Stimulated activated CD4-positive, alpha-beta T cell treated with anti-CD3 and anti-CD28 coated beads, Interleukin-2, amount 100 ng/mL, for 24 hours (primary cell): ENCODE measurements at places on chromosomes 4 and X.

GRCh38 chr4:185221491-185221890 lies 12.1 kb downstream of the SNX25 start:
- no peak for DNase-seq

GRCh38 chr4:182492423-182492822 lies 249.2 kb downstream of the TENM3 start:
- DNase-seq, result no peak

GRCh38 chrX:141903400-141904155 lies at the start of gene MAGEC1:
Gene MAGEC1 (plus strand): TSS chrX:141903894. CDS start chrX:141905073, 1,179 bp downstream.
- DNase-seq, result no peak

DNA sequence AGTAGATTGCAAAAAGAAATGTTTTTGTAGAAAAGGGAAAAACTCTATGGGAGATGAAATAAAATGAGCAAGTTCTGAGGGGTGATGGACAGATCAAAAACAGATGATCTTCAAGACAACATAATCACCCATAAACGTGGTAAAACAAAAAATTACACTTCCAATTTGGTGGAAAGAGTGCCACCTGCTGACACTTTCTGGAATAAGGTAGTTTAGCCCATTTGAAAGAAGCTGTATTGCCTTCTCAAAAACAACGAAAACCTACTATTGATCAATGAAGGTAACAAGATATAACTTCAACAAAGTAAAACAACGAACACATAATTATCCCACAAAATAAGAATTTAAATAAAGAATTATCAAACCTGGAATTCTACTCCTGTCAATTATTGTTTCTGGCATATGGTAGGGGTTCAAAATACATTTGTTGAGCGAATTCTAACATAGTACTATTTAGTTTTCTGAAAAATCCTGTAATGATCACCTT lies 2.5 kb downstream of the COQ2 start:
- DNase-seq, result peak; percentile 42

DNA sequence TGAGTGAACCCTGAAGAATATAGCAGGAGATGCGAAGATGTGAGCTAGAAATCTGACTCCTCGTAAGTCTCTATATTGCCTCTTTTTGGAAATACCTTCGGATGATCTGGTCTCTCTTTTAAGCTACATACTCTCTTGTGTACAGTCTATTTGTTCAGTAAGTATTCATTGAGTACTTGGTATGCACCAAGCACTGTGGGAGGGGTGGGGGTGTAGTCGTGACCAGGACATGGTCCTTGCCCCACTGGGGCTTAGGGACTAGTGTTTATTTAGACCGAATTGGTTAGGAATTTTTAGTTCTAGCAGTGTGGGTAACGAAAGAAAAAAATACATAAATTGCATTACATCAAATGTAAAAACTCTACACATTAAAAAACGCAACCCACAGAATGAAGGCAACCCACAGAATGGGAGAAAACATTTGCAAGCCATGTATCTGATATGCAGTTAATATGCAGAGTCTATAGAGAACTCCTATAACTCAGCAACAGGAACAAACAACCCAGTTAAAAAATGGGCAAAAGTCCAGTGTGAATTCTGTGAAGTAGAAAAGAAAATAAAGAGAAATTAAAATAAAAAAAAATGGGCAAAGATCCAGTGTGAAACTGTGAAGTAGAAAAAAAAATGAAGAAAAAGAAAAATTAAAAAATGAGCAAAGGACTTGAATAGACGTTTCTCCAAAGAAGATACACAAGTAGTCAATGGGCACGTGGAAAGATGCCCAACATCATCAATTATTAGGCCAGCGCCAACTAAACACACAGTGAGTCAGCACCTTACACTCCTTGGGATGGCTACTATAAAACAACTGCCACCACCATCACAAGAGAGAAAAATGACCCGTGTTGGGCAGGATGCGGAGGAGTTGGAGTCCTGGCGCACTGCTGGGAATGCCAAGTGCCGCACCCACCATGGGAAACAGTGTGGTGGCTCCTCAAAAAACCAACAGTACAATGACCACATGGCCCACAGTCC lies 43.8 kb downstream of the RGS12 start:
- no peak for DNase-seq

GRCh38 chrX:25872786-25873185 lies 265.4 kb upstream of the MAGEB18 start:
- DNase-seq, result no peak

DNA sequence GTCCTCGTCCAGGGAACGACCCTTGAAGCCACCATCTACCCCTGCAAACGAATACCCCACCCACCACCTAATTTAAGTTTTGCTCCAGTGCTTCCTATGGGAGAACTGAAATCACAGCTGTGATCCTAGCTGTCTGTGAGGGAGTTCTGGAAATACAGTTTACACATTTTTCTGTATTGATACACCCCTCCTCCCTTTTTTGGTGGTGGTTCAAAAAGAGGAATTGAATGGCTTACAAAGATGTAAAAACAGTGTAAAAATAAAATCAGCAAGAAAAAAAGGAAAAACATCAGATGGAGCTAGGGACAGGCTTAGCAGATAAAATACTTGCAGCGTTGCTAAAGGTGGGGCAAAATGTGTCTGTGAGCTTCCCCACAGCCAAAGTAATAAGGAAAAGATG lies 86.6 kb downstream of the SORCS2 start:
- no peak for DNase-seq

DNA sequence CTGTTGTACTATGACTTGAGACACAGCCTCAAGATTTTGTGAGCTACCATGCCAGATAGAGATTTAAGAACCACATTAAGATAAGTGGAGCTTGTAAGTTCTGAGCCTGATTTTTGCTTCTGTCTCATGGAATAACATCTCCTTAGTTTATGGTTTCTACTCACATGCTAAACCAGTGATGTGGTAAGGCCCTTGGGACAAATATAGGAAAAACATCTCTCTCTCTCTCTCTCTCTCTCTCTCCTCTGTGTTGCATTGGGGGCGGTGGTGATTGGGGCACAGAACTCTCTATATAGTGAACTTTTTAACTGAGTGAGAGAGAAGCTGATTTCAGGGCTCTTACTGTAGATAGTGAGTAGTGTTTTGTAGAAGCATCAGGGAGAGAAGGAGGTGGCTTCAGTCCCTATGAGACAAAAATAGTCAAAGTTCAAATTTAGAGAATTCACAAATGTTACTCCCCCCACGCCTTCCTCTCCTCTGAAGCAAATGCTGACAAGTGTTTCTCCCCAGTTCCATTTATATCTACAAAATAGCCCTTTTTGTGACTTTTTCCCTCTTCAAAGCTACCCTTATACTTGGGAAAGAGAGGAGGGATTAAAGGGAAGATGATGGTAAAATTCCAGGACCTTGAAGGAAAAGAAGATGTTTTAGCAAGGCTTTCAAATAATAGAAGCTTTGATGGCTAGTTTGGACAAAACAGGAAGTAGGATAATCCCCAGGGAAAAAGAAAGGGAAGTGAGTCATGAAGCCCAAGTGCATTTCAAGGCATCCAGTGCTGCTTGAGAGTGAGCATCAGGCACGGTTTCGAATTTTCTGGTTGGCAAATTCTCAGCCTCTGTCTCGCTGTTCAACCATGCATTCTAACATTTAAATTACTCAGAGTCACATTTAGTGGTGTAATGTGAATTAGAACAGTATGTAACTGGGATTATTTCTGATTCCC lies 134.3 kb upstream of the AP1S2 start:
- DNase-seq, result no peak

- no peak for DNase-seq
These were observed 243.8 kb upstream of the JADE1 start for GRCh38 chr4:128565565-128566186.

DNA sequence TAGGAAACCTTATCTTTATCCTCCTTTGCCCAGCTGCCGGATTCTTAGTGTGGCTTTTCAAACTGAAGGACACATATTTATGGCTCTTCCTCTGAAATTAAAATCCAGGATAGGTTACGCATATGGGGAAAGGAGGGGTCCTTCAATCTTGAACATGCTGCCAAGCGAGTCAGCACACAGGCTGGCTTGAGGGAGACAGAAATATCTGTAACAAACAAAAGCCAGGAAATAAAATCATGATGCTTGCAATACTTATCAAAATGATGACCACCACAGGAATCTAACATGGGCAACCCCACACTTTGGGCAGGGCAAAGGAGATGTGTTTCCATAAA lies 196.4 kb upstream of the LDB2 start:
- no peak for DNase-seq

DNA sequence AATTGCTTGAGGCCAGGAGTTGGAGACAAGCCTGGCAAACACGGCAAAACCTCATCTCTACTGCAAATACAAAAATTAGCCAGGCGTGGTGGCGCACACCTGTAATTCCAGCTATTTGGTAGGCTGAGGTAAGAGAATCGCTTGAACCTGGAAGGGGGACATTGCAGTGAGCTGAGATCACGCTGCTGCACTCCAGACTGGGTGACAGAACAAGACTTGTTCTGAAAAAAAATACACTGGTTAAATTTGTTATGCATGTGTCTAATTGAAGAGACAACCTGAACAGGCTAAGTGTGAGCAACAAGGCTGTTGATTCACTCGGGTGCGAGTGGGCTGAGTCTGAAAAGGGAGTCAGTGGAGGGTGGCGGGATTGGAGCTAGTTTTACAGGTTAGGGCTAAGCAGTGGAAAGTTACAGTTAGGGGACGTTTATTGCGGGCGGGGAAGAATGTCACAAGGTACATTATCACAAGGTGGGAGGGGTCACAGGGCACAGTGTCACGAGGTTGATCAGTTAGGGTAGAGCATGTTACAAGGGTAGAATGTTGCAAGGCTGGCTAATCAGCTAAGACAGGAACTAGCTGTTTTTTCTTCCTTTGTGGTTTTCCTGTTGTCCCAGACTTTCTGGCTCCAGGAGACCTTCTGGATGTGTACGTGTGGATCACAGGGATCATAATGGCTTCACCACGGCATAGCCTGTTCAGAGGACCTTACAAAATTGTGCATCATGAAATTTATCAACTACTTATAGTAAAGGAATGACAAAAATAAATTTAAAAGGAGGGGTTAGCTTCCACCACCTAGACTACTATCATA lies 115.8 kb downstream of the NAA11 start:
- no peak for DNase-seq

DNA sequence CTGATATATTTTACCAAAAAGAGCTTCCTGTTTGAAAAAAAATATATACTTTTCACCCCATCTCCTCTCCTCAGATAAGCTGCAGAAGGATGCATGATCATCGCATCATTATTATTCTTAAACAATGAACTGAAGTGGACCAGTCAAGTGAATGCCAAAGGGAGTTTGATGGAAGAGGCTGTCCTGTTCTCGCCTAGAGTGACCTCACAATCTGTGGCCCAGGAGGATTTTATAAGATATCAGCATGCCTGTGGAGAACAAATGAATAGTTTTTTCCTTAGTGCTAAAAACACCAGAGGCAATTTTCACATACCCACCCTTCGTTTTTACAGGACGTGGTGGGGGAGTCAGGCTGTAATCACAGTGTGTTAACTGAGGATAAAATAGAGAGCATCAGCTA lies 112.7 kb downstream of the USP46 start:
- no peak for DNase-seq

- DNase-seq, result no peak
These were observed 107.5 kb downstream of the STK32B start for GRCh38 chr4:5158825-5159224.

DNA sequence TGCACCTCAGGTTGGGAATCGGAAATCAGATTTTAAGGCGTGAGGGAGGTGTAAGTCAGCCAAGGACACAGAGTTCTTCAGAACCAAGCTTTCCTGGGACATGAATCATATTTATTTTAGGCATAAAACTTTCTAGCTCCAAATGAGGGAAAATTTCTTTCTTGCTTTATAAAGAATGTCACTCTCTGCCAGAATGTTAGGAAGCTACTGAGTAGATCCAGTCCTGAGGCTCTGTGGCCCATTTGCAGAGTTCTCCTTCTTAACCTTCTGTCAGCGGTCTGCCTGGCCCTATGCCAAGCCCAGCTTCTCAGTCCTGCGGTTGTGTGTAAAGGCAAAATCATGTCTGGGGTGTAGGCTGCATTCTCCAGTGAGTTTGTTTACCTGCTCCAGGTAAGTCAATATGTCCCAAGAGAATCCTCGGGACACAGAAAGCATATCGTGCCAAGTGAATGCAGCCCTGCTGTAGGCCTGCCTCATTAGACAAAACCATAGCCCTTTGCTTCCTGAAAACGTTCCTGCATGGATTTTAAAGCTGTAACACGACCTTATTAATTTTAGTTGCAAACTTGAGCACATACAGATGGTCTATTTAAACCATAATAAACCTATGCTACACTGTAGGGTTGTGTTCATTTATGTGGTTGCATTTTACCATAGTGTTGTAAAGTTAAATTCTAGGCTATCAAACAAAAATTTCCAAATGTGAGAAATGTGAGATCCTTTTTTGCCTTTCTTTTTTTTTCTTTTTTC lies 29.2 kb upstream of the CCNI start:
- DNase-seq, result no peak

- no peak for DNase-seq
These were observed 55.1 kb downstream of the CLCN5 start for GRCh38 chrX:49977319-49978090.

GRCh38 chrX:13418126-13419097 lies 98.6 kb upstream of the ATXN3L start:
- no peak for DNase-seq

- DNase-seq, result no peak
These were observed 189.4 kb downstream of the MAB21L2 start for GRCh38 chr4:150771382-150771781.

- DNase-seq, result no peak
These were observed 3.3 kb upstream of the FGA start for GRCh38 chr4:154593868-154594267.

DNA sequence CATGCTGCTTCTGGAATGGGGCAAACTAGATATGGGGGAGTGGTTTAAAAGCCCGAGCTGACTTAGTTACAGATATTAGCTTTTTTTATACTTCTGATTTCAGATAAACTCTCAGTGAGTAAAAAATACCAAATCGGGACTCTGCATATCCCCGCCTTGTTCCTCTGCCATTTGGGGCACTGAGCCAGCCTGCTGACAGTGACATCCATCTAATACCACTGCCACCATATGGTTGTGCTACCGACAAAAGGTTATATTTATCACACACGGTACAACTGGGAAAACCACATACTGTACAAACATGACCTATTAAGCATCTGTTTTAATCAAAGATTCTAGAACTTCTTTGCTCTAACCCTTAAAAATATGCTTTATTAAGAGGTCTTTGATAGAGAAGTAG lies 78.7 kb downstream of the GALNT7 start:
- no peak for DNase-seq

DNA sequence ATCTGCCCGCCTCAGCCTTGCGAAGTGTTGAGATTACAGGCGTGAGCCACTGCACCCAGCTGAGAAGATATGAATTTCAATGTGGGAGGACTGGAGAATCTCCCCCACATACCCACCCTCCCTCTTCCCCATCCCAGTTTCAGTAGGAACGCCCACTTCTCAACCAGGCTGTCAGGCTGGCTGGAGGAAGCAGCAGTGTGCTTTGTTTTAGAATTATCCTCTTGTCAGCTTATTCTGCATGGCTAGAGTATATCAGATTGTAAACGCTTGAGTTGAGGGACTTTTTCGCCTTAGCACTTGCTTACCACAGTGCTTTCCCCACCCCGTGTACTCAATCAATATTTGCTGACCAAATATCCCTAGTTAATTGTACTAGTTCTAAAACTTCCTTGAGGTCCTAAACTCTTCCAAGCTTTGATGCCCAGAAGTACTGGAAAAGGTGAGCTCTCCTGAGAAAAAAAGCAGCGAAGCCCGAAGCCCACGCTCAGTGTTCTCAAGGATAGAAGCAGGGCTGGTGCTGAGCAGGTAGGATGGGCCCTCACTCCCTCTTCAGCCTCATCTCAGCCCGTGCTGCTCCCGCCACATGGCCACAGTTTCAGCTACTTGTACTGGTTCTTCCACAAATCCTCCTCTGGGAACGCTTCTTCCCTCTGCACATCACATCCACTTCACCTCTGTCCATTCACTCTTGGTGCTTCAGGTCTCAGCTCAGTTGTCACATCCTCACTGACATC lies 7.3 kb upstream of the ARHGAP10 start:
- no peak for DNase-seq

- no peak for DNase-seq
These were observed 126.5 kb downstream of the KIT start for GRCh38 chr4:54784161-54784671.
